ENCODE measurements at places on chromosomes 2 and 18.
A peak's percentile ranks its signal among the peaks of the same experiment; 100 is the strongest.

DNA sequence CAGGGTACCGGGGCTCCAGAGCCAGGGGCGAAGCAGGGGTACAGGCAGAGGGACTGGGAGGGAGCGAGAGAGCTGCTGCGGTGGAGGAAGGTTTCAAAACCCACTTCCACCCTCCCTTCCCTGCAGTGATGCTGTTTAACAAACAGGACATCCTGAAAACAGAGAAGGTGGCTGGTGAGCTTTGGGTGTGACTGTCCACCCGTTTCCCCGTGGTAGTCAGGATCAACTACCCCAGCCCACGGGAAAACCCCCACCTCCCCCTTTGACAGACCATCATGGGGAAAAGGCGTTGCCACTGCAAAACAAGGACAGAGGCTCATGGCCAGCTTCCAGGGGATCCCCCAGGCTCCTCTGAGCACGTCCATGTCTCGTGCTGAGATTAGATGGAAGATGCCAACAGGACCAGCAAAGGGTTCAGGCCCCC is 12.9 kb downstream of the TMEM185B start:
- DNase-seq = no peak

GRCh38 chr2:127080938-127081755 is 25.8 kb downstream of the BIN1 start:
- peak; percentile 84 for DNase-seq

- DNase-seq = no peak
These were observed 10.8 kb upstream of the KCNG3 start for GRCh38 chr2:42504364-42505230.

- DNase-seq = no peak
These were observed 2.2 kb downstream of the DNER start for GRCh38 chr2:229712136-229712535.

GRCh38 chr2:19871836-19872235 is 29.9 kb downstream of the TTC32 start:
- no peak for DNase-seq

GRCh38 chr2:165827016-165827920 is 33.2 kb upstream of the GALNT3 start:
- DNase-seq = no peak

- peak; percentile 46 for DNase-seq
These were observed 36.0 kb downstream of the MRPL33 start for GRCh38 chr2:27807476-27807875.

DNA sequence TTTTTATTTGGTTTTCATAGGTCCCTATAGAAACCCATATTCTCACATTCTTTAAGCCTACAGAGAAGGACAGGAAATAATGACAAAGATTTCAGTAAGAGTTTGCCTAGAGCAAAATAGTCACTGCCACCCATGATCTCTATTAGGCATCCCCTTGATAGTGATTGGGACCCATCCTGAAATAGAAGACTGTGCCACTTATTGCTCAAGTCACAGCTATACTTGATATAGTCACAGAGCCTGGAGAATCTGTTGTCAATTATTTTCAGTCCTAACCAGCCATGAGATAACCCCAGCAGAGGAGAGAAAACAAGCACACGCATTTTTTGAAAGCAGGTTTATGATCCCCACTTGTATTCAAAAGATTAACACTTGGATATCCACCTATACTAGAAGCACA is 8.2 kb downstream of the ERBB4 start:
- DNase-seq = no peak

DNA sequence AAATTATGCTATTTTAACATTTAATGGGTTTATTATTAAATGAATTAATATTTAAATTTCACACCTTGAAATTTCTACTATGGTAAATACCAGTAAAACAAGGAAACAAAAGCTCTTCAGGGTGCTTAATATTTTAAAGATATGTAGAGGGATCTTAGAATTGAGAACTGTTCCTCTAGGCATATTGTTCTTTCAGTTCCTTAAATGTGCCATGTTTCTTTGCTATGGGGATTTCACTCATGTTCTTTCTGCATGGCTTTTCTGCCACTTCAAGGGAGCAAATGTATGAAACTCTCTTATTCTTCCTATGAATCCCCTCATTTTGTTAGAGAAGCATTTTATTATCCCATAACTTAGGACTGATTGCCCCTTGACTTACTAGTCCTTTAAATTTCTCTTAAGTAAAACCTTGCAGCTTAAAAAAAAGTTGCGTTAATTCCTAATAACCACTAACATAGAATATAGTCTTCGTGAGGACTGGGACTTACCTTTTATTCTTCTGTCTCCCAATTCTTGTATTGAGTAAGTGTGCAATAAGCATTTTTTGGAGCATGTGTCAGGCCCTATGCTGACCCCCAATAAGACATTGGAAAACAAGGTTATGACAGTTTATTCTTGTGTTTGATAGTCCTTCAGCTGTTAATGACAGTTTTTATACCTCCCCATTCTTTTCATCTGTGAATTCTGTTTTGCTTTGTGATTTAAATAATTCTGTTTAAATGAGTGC is 95.7 kb downstream of the BIRC6 start:
- DNase-seq = no peak

DNA sequence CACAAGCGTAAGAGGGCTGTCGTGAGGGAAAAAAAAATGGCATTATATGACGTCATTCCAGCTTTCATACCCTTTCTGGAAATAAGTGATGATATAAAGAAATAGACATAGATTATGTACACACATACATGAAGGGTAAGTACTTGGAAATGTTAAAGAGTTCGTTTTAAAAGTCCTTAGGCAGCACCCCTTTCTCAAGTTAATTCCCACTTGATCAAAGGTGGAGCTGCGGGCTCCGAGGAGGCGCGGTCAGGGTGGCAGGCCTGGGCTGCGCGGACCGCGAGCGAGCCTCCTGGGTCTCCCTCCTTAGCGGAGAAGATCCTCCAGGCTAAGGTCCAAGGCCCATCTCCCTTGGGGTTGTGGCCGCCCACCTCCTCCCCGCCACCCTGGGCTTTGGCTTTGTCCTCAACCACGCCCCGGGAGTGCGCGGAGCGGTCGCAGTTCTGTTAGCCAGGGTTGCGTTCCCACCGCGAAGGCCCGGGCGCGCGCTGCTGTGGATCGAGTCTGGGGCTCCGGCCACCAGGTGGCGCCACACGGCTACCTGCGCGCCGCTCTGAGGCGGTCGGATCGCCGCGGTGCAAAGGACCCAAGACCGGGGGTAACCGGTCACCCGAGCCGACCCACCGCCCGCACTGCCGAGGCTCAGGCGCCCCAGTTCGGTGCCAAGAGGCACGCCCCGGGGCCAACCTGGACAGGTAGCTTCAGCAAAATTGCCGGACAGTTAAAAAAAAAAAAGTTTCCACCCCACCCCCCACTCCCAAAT is 66.8 kb downstream of the HNRNPLL start:
- DNase-seq = peak; percentile 91

DNA sequence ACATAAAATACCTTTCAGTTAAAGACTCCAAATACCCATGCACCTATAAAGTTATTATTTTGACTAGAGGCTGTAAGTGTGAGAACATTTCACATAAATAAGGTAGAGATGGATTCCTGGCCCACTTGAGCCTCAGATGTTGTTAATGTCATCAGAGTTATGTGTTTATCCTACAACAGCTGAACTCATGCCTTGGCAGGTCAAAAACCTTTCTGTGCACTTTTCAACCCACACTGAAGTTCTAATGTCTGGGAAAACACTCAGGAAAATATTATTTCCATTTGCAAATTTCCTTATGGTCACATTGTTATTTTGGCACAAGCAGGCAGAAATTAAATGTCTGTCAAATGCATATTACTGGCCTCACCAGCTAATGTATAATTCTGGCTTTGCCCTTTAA is 209.2 kb downstream of the LNPK start:
- no peak for DNase-seq

DNA sequence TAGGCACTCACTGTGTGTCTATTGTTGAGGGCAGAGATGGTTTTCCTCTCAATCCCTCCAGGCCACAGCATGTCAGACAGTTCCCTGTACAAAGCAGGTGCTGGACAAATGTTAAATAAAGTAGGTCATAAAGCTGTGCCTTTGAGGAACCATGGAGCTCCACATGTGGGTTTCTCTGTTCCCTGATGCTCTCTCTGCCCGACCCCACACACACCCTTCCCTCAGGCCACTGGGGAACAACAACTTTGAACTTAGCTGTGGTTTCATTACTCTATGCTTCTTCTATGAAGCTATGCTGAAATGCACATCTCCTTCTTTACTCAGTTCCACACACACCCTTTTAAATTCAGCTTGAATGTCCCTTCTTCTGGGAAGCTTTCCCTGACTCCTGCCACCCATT is 415.3 kb downstream of the HRH4 start:
- no peak for DNase-seq

DNA sequence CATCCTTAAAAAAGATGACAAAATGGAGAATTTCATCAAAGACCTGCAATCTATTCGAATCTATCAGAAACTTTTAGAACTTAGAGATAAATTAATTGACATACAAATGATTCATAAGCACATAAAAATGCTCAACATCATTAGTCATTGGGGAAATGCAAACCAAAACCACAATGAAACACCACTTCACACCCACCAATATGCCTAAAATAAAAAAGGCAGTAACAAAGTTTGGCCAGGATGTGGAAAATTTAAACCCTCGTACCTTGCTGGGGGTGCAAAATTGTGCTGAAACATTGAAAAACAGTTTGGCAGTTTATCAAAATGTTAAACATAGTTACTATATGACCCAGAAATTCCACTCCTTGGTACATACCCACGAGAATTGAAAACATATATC is 11.5 kb upstream of the EIF2AK3 start:
- DNase-seq = no peak

GRCh38 chr18:11794195-11794594 is 57.0 kb upstream of the CHMP1B start:
- no peak for DNase-seq

DNA sequence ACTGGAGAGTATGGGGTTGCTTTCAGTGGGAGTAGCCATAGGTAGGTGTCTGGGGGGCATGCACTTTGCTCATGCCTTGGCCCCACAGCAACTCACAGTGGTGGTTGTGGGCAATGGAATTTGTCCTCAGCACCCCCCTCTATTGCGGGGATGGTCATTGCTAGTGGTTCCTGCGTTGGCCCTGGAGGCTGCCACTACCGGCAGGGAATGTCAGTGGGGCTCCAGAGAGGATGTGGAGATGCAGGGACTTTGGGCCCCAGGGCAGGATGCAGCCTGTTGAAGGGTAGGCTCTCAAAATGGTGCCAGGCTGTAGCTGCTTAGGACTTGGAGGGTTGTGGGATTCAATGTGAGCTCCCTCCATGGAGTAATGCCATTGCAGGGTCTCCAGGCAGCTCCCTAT is 125.0 kb downstream of the XRCC5 start:
- no peak for DNase-seq

DNA sequence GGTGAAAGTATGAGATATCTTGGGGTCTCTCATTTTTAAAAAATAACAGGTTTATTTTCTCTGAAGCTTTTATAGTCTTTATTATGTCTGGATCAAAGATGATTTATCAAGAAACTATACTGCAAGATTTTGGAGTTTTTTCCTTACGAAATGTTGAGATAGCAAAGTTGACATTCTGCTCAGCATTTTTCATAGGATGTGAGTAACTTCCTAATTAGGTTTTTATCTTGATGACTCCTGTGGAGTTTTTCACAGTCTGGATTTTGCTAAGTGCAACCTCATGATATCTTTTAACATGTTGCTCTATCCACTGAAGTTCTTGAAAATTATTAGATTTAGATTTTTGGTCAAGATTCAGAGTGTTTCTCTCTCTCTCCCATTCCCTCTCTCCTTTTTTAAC is 17.8 kb downstream of the TCF7L1 start:
- no peak for DNase-seq

DNA sequence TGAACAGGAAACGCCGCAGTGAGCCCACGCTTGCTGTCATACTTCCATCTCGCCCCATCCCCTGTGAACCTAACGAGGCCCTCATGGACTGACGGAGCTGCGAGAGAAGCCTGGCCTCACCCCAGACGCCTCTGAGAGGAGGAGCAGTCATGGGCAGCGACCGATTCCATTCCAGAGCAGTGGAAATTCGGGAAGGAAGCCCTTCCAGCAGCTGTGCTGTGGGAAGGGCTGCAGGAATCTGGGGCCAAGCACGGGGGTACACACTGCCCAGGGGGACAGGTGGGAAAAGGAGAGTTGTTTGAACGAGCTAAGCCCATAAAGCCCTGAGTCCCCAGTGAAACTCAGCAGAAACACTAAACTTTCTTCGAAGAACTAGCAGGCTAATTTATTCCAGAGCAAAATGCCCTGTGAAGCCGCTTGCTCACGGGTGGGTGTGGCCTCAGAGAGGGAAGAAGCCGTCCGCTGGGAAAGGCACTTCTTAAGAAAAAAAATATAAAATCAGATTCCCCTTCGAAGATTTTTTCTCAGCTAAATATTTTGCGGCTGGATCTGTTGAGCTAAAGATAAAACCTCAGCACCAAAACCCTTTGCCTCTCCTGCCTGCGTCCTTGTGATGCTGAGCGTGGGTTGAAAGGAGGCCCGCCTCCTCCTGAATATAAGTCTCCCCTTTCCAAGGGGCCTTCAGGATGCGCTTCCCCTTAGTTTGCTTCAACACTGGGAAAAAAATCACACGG is 38.2 kb downstream of the ANKMY1 start:
- DNase-seq = no peak

DNA sequence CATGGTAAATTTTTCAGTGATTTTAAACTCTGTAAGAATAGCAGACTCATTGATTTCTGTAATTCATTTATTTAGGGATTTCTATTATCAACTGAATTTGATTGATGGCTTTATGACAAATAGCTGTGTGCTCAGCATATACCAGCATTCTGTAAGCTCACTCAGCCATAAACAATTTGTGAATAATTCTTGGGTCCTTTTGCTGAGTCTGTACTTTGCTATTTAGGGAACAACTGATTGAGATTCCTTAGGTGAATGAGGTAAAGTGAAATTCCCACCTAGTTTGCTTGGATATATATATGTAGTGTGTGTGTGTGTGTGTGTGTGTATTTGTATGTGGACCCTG is 76.7 kb upstream of the CAVIN2 start:
- DNase-seq = no peak

DNA sequence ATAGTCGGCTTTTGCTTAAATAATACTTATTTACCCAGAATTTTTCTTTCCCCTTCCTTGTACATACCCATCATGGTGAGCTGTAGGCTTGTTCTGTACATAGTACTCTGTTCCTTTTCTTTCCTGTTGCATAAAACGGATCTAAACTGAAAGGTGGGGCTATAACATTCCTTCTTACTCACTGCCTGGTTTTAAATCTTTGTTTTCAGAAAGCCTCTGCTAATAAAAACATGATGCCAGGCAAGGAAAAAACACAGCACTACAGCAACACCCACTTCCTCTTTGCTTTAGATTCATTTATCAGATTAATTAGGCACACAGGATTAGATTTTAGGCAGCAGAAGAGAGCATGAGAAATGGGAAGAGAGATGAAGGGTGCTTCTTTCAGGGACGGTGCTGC is 19.6 kb upstream of the STON1 start:
- DNase-seq = no peak

DNA sequence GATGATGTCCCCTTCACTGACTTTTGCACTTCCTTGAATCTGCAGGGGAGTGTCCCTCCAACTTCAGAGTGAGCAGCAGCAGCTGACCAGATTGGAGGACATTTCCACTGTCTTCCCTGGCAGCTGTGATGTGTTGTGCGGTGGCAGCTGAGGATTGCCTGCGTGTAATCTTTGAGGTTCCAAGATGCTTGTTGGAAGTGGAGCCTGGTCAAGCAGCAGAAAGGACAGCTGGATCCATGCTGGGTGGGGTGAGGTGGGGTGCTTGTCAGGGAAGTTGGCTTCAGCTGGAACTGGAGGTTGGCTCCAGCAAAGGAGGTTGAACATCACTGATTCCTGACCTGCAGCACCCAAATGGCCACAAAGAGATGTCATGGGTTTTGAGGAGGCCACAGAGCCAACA is 64.8 kb downstream of the ST3GAL5 start:
- no peak for DNase-seq

GRCh38 chr18:48035556-48035860 is 105.0 kb upstream of the SMAD2 start:
- no peak for DNase-seq

- DNase-seq = peak; percentile 33
These were observed 150.2 kb upstream of the DOK6 start for GRCh38 chr18:69250305-69251151.

Measured in WERI-Rb-1 (cell line).